NCI-H1417 (cell line): ENCODE measurements at places on chromosomes 2 and 18.

- no peak for DNase-seq
Measured at GRCh38 chr2:20451761-20452499, 5.1 kb downstream of the RHOB start.

DNA sequence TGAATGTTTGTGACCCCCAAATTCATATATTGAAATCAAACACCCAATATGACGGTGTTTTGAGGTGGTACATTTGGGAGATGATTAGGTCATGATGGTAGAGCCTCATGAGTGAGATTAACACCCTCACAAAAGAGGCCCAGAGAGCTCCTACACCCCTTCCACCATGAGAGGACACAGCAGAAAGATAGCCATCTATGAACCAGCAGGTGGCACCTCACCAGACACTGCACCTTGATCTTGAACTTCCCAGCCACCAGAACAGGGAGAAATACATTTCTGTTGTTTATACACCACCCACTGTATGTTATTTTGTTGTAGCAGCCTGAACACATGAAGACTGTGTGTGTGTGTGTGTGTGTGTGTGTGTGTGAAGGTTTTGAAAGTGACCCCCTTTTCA is 58.1 kb downstream of the ST3GAL5 start:
- no peak for DNase-seq

- DNase-seq: no peak
Measured at GRCh38 chr2:161019311-161019710, 140.9 kb upstream of the TANK start.

DNA sequence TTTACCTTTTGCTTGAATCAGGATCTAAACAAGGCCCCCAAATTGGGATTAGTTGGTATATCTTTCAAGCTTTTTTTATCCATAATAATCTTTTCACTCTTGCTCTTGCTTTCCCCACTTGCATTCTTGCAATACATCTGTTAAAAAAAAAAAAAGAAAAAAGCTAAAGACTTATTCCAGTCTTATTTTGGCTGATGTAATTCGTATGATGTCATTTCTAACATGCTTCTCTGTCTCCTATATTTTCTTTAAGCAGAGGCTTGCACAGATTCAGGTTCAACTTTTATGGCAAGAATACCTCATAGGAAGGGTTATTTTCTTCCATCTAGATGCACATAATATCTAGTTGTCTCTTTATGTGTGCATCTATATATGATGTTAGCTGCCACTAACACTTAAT is 9.8 kb upstream of the GCFC2 start:
- DNase-seq: no peak

DNA sequence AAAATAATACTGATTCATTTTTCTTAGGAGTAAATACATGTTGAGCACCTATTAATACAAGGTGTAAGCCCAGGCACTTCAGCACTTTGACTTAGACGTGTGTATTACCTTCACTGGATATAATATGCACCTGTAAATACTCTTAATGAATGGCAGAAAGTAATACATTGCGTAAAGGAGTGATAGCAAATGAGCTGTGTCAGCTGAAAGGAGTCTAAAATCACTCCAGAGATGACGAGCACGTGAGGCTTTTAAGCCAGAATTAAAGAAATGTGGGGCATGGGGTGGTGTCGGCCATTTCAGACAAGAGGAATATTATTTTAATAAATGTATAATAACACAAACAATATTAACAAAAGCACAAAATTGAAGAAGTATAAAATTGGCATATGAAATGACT is 722.7 kb downstream of the EPHA4 start:
- DNase-seq: no peak

DNA sequence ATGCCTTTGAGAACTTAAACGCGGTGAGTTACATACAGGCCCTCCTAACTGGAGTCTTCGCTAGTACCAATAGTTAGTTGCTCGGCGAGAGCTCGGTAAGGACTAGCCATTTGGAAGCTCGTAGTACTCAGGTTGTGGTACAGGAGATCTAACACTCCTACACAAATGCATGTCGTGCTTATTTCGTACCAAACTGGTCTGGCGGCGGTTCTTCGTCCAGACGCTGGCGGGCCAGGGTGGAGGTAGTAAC is 346 bp upstream of the VRK2 start:
- DNase-seq: no peak

DNA sequence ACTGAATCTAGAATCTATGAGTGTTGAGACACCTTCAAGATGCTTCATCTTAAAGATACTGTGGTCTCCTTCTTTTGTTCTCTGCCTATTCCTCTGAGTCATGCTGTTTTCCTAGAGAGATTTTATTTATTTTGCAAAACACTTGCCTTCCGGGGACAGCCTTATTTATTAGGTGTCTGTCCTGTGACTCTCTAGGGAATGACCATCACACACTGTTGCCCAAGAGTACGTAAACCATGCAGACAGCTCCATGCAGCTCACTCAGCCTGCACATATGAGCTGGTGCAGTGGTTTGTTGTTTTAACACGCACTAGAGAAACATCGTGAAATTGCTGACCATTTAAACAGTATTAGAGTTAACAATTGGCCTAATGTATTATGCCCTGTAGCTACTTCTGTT is 12.4 kb upstream of the ADCYAP1 start:
- no peak for DNase-seq

GRCh38 chr2:119025762-119026351 is 83.9 kb downstream of the MARCO start:
- DNase-seq: no peak

DNA sequence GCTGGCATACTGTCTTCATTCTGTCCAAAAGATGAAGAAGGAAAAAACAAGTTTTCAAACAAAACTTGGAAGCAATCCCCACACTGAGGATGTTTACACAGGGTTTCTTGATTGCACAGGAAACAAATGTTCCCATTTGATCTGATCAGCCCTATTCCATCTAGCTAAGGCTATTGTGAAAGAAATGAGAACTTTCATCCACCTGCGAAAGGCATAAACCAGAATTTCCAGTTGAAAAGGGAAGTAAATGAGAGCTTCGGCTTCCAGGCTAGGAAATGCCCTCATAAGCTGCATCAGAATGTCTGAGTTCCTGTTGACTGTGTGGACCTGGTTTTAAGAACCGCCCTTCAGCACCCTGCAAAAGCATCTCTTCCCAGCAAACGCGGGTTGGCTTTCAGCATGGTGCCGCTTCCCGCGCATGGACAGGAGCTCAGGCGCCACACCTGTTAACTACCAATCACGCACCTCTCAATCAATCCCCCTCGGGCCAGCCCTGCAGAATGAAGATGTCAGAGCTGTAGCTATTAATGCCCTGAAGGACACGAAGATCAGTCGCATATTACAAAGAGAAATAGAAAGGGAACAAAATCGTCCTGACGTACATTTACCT is 850.4 kb downstream of the GALR1 start:
- no peak for DNase-seq

- DNase-seq: no peak
Measured at GRCh38 chr18:31199190-31199769, 36.6 kb upstream of the DSC1 start.

DNA sequence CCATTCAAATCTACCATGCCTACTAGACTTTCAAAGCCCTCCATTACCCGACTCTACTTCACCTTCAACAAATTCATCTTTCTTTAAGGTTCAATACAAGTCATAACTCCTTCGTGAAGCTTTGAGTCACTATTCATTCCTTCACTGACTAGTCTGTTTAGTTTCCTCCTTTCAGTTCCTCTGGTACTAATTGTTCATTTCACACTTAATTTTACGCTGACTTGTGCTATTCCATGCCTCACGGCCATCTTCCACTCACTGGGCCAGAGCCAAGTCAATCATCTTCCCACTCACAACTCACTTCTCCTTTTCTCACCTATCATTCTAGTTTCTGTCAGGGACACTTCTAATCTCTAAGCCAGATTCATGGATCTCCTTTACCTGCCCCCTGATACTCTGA is 136.2 kb downstream of the MTX2 start:
- no peak for DNase-seq

- DNase-seq: no peak
Measured at GRCh38 chr2:238039985-238040384, 20.8 kb upstream of the SCLY start.

GRCh38 chr2:166170356-166170755 is 42.5 kb upstream of the SCN1A start:
- DNase-seq: no peak

GRCh38 chr2:71748227-71748626 is 294.9 kb downstream of the DYSF start:
- no peak for DNase-seq

GRCh38 chr2:71545572-71546274 is 92.4 kb downstream of the DYSF start:
- peak; percentile 30 for DNase-seq

DNA sequence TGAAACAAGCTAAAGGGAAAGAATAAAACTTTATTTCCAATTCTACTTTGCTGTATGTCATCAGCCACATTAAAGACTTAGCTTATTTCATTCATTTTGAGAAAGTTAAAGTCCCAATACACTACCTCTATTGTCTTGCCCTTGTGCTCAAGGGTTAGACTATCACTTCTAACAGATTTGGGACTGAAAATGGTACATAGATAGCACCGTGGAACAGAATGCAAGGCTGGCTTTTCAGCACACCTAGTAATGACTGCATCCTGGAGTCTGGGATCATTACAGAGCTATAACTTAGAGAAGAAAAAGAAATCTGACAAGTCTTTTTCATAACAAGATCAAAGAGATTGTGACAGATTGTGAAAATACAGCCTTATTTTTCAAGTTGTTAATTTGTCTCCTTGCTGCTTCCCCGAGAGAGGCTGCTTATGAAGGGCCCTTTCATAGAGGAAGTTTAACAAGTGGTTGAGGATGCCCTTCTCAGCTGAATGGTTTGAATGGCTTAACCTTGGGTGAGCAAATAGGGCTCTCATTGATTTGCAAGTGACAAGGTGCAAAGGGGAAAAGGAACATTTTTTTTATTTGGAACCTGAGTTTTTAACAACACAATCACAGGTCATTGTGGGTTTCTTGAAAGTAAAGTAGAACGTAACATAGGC is 371.8 kb downstream of the EPHA4 start:
- DNase-seq: no peak

DNA sequence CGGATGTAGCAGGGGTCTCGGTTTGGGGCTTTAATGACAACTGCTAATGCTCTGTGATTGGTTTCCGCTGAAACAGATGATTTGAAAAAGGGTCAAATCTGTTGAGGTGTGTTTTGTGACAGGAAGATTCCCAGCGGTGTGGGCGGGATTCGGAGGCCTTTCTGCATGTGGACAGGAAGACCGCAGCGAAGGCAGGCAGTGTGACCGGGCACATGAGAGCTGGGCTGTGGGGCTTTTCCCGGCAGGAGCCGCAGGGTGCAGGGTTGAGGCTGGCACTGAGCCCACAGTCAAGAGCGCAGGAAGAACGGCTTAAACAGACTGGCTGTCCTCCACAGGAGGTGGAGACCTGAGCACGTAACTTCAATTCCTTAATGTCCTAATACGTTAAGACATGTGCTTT is 180.0 kb upstream of the TPO start:
- peak; percentile 88 for DNase-seq

GRCh38 chr2:201777043-201777442 is 3.7 kb downstream of the ALS2 start:
- no peak for DNase-seq

DNA sequence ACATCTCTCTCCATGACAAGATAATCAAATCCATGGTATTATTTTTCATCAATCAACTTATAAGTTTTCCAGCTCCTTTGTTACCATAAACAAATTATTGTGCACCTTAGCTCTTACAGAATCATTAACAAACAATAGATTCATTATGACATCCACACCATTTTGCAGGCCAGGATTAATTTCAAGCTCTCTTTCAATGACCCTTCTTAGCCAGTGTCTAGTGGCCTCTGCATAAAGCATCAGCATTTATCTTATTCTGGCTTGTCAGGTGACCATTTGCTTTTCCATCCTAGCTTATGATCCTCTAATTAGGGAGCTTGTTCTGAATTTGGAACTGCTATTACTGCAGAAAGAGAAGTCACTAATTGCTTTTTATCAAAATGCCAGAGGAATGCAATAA is 806.2 kb upstream of the CHAC2 start:
- no peak for DNase-seq

DNA sequence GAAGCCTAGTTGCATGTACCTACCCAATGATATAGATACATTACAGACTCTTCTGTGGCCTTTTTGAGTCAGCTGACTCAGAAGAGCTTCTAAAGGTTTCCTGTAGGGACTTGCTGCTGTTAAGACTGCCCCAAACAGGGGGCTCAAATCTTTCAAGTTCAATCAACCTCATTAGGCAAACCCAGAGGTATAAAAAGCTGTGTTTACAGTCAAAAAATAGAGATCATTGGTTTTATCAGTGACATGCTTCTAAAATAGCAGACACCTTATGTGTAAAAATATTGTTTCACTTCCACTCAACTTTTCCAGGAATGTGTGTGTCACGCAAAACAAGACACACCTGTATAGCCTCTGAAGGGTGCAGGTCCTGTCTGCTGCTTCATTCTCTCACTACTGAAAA is 624.3 kb upstream of the FANCL start:
- DNase-seq: no peak

DNA sequence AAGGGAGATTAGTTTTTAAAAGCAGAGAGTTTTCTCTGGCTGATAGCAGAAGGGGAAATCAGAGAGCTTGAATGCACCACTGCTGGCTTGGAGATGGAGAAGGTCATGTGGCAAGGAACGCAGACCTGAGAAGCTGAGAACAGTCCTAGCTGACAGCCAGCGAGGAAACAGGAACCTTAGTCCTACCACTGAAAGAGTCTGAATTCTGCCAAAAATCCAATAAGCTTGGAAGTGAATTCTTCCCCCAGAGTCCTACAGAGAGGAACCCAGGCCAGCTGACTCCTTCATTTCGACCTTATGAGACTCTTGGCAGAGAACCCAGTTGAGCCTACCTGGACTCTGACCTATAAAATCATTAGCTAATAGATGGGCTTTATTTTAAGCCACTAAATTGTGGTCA is 371.9 kb upstream of the TNP1 start:
- no peak for DNase-seq

DNA sequence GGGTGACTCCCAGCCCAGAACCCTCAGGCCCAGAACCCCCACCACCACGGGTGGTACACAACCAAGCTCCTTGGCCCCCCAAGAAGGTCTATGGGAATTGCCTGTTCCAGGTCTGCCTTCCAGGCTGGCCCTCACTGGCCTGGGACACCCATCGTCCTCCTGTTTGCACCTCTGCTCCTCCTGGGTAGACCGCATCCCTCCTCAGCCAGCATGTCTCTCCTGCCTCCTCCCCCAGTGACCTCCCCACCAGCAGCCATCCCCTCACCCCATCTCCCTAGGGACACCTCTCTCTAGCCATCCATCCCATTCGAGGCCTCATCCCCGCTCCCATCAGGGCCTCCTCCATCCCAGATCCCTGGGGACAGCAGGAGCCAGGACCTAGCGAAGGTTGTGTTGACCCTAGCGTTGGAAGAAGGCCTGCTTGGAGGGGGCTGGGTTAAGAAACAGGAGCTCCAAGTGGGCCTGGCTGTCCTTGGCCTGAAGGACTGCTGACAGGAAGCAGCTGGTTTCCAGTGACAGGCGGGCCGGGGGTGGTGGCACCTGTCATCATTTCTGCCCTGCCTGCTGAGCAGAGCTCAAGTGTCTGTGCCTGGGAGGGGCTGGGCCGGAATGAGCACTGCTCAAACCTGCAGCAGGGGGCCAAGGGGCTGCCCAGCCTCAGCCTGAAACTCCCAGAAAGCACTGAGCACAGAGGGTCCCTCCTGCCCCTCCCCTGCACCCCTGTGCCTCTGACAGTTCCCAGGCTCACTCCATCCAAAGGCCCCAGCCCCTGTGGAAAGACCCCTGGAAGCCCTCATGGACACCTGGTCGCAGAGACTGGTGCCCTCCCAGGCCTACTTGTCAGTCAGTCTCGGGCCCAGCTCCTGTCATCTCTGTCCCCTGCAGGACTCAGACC is 96.0 kb upstream of the OTOS start:
- peak; percentile 89 for DNase-seq
